ENCODE measurements at places on chromosomes 6 and 20.
A peak's percentile ranks its signal among the peaks of the same experiment; 100 is the strongest.

DNA sequence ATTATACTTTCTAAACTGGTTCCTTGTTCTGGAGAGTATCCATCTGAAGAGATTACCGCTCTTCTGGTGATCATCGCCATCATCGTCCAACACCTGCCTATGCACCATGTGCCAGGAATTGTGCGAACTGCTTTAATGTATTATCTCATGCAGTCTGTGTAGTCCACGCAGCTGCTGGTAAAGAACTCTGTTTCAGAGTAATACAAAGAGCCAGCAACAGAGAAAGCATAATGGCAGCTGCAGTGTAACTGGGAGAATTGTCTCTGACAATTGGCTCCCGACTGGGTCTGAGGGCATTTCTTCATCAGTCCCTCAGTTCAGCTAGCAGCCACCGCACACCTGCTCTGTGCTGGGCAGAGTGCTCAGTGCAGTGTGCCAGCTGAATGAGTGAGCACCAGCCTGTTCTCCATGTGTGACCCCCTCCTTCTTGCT is 383.4 kb downstream of the GRIK2 start:
- no peak for DNase-seq

DNA sequence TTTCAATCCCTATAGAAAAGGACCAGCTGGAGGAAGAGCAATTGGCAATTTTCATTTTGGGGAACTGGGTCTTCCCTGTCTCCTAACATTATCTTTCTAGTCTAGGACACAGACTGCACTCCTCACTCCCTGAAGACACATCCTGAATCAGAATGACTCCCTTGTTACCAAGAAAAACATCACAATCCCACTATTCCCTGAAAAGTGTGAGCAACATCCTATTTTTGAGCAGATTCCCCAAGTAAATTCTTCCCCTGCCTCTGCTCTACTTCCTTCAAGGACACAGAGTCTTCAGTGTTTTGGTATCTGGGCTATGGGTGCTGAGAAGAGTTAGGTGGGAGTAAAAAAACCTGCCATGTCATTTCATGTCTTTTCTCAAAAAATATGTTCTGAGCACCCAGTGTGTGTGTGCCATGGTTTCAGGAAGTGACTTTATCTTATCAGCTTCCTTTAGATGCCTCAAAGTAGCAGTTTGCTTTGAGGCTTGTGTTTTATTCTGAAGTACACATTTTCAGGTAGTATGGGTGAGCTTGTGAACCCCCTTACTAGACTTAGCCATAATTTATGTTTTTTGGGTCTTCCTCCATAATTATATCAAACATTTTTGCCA is 12.4 kb downstream of the LAMA4 start:
- no peak for DNase-seq

DNA sequence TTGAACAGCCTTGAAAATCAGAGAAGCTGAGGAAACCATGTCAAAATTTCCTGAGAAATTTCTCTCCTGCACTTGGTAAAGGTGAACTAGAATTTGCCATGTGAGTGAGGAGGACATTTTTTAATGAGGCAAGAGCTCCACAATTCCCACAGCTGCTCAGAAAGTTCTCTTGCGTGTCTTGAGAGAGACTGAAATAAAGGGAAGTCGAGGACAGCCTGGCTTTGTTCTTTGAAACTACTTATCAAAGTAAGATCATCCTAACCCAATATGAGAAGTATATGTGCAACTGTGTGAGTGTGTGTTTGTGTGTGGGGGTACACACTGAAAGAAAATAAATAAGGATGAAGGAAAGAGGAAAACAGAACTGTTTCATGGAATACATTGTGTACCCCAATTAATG is 163.4 kb downstream of the SLC24A3 start:
- DNase-seq = no peak

- no peak for DNase-seq
Measured at GRCh38 chr6:141682391-141682790, 450.3 kb upstream of the GJE1 start.

DNA sequence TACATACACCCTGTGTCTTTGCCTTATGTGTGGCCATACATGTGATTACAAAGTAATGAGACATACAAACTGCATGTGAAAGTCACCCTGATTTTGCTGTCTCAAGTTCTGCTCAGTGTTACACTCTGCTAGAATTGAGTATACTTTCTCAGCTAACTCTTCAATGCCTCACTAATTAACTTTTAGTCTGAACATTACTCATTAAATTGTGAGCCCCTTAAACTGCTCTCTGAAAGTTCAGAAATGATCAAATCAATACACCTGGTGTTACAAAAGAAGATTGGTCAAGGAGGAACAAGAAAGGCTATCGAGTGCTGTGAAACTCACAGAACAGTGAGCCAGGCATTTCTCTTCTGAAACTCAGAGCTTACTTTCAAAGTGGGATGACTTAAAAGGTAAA is 71.3 kb downstream of the MKKS start:
- no peak for DNase-seq

DNA sequence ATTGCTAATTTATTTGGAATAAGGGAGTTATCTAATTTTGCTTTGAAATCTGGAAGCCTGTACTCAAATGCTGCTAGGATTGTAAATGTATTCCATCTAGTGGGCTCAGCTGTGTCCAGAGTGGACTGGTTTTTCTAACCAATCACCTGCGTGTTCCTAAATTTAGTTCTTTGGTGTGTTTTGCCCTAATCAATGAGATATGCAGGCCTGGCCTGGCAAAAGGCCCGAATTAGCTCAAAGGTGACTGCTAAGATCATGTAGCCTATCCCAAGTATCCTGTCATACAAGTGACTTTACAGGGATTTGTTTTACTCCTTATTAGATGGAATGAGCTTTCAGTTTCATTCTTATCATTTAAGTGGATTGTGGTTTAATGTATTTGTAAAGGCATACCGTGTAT is 51.3 kb upstream of the ARMC2 start:
- DNase-seq = no peak

DNA sequence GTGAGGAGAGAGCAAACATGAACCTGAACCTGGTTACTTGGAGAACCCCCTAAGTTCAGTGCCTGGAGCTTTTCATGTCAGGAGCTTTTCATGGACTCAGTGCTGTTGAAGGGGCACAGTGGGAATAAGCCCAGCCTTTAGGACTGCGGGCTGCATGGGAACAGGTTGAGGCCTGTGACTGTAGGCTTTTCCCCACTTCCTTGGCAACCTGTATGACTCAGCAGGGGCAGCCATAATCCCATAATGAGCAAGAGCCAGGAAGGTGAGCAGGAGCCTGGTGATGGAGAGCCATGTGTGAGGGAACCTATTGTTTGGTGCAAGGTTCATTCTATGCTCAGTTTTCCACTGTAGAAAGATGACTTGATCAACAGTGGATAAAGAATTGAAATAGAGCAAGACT is 23.4 kb downstream of the MEP1A start:
- DNase-seq = no peak

DNA sequence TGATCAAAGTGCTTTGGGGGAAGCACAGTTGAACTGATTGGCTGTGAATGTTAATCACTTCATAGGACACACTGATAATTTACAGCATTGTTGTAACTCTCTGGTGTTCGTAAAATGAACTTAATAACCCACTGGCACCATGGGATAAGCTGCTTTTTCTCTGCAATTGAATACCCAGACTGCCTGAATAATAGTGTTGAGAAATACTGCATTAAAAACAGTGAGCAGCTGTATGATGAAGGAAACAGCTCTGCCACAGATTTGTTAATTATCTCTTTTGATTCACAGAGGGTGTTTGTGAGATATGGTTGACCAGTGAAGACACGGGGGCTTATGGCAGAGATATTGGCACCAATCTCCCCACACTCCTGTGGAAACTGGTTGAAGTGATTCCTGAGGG is 420.9 kb downstream of the CDKAL1 start:
- peak; percentile 38 for DNase-seq

DNA sequence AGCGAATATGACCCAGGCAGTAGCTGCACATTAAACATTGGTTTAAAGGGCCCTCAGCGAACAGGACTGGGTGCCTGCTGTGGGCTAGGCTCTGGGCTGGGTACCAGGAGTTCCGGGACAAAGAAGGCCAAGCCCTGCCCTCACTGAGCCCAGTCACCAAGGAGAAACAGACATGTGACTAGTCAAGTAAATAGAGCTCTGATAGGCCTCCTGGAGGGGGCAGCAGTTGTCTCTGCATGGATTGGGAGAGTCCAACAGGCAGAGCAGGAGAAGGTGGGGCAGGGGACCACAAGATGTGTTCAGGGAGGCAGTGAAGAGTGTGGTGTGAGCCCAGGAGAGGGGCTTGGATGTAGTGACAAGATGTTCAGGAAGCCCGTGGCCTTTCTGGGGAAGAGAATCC is 3.1 kb downstream of the HM13 start:
- peak; percentile 71 for DNase-seq

GRCh38 chr6:30720738-30721197 is 616 bp downstream of the TUBB start:
- peak; percentile 59 for DNase-seq

GRCh38 chr6:160030103-160030502 is 61.2 kb downstream of the IGF2R start:
- no peak for DNase-seq

GRCh38 chr6:129667034-129667433 is 42.9 kb downstream of the ARHGAP18 start:
- DNase-seq = no peak

DNA sequence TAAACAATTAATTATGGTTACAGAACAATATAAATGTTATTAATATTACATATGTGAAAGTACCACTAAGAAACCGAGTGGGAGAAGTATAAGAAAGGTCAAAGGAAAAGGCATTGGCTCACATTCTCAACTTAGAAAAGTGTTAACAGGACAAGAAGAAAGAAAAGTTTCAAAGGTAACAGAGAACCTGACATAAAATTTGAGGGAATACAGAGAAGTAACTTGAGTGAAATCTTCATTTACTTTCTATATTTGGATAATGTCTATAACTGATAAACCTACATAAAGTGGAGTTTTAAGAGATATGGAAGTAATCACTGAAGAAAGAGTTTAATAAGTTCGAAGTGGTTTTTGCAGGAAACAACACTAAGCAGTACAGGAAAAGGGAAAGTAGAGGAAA is 30.1 kb downstream of the REPS1 start:
- no peak for DNase-seq

DNA sequence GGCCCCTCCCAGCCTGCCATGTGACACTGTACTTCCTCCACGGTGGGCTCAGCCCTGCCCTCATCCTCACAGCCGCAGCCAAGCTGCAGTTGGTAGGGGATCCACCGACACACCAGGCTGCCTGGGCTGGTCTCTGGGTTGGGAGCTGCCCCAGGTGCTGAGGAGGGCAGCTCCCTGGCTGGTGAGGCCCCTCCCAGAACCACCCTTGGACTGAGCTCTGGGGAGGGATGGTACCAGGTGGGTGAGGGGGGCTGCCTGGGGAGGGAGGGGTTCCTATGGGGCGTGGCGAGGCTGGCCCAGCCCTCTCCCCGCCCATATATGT is 185 bp upstream of the TNFRSF6B start:
- no peak for DNase-seq

DNA sequence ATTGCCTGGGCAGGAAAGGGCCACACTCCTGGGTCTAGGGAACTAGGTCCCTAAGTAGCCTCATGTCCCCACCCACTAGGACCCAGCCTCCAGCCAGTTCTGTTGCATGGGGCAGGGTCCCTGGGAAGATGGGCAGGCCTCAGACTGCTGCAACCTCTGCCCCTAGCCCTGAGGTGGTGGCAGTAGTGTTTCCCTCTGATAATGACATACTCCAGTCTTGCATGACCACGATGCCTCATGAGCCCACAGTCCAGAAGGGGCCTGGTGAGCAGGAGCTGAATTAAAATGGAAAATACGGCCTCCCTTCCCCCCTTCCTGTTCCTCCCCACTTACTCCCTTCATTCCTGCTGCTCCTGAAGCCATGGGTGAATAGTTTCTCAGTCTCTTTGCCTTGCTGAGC is 36.0 kb upstream of the SCRT2 start:
- DNase-seq = no peak

GRCh38 chr6:83062225-83062624 is 3.4 kb downstream of the UBE3D start:
- no peak for DNase-seq

GRCh38 chr6:130670142-130670541 is 157.1 kb upstream of the SMLR1 start:
- no peak for DNase-seq

DNA sequence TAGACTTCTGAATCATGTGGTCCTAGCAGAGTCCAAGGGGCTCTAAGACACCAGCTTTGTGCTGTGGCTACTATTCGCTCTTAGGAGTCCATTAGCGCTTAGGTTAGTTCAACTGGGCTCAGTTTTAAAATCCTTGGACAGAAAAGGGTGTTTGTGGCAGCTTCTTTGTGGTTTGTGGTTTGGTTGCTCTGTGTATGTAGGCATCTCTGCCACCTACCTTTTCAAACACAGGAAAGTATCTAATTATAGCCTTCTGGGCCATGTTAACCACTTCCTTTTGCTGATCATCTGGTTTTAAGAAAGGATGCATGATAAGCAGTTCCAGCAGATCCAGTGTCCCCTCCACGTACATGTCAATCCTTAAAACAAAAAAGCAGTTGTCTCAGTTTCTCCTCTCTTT is 10.8 kb downstream of the GSTA4 start:
- no peak for DNase-seq

GRCh38 chr20:42161228-42161829 is 543.2 kb upstream of the CHD6 start:
- no peak for DNase-seq

DNA sequence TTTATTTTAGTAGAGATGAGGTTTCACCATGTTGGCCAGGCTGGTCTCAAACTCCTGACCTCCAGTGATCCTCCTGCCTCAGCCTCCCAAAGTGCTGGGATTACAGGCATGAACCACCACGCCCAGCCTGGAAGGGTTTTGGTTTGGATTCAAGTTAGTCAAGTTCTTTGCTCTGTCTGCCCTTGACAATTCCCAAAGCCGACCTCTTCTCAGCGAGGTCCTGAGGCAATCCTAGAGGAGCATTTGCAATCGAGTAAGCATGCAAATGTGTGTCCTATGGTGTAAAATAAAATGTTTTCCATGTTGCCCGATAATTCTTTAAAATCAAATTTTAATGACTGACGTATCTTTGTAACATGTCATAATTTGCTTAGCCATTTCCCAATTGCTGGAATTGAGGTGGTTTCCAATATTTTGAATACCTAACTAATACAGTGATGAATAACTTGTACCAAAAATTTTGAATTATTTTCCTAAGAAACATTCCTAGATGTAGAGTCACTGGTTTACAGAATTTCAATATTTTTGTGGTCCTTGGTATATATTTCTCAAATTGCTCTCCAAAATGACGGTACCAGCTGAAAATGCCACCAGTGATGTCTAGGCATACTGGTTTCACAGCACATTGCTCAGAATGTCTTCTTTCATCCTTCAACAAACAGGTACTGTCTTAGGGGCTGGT is 38.7 kb downstream of the GTF2H5 start:
- no peak for DNase-seq

GRCh38 chr20:2820896-2821869 is 5.0 kb downstream of the TMEM239 start:
- DNase-seq = no peak

DNA sequence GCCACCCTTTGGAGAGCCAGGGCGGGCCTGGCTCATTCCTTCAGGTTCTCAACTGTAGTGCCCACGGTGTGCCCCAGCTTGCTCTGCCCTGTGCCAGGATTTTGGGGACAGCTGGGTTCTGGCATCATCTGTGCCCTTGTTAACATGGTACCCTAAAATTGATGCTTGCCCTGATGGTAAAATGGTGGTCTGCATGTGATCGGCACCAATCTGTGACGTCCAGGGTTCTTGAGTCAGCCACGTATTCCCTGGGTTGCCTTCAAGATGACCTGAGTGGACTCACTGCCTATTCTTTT is 31.2 kb upstream of the APCDD1L start:
- DNase-seq = no peak

- DNase-seq = no peak
Measured at GRCh38 chr6:41535766-41536165, 10.4 kb upstream of the FOXP4 start.
